ENCODE measurements at places on chromosomes 5 and 9. TPM values are rescaled to one million over a fixed set of nuclear protein-coding genes. Genes with fewer than 3 reads are reported as not detected.

DNA sequence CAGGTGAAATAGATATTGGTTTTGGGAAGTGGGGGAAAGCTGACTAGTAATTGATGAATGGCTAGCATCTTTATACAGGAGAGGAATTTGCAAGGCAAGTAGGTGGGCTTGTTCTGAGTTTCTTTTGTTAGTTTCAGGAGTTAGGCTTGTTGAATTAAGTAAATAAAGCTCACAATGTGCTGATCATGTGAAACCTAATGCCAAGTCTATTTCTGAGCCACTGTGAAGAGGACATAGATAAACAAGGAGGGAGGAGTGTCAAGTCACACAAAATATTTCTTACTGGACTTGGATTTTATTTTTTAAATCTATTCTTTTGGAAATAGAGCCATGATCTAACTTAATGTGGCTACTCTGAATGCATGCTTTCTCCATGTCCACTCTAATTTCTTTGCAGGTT, 19.9 kb downstream of the GDA start:
- DNase-seq, result no peak

- no peak for DNase-seq
These were observed 1571.7 kb upstream of the NUDT12 start for GRCh38 chr5:105134328-105134727.

The IL33 gene
- 47.8 TPM for total RNA-seq

The ZNF883 gene
- total RNA-seq, result 0.89 TPM

The LCN1 gene
- not detected for total RNA-seq
